ENCODE measurements at places on chromosomes 3 and 15. TPM values are rescaled to one million over a fixed set of nuclear protein-coding genes. Genes with fewer than 3 reads are reported as not detected.

CCNB2 gene
- 127 TPM for total RNA-seq

BSN gene
- not detected for total RNA-seq

ACAN gene
- total RNA-seq = not detected

SLC28A2 gene
- not detected for total RNA-seq

RAB11A gene
- total RNA-seq = 205 TPM

DNA sequence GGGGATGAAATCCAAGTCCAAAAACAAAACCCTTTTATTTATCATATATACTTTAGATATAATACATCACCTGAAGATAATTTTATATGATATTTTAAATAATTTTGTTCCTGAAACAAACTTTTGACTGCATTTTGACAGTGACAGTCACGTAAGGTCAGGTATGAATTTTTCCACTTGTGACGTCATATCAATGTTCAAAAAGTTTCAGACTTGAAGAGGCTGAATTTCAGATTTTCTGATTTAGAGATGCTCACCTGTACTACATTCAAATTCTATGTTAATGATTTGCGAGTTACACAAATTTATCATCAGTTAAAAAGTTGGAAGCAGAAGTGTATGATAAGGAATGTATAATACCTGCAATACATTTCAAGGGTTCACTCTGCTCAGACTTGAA, 136.1 kb upstream of the EPHA6 start:
- H3K27ac ChIP-seq = no peak overlapping the region
- no peaks in the 10 kb centered on the region for H3K36me3 ChIP-seq
- no peak for DNase-seq
- no peaks in the 10 kb centered on the region for H3K27me3 ChIP-seq
- no peaks in the 10 kb centered on the region for H3K4me1 ChIP-seq

DNA sequence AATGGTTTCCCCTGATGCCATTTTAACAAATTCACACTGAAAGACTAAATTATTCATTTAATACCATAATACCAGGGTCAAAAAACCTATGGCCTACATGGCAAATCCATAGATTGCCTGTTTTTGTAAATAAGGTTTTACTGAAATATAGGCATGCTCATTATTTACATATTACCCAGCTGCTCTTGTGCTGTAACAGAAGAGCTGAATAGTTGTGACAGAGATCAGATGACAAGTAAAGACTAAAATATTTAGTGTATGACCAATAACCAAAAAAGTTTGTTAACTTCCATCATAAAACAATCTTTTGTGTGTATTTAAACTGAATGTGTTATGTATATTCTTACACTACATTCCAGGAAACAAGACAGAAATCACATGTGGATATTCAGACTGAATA, 60.2 kb downstream of the DENND4A start:
- DNase-seq = no peak
- H3K4me1 ChIP-seq = no peaks in the 10 kb centered on the region
- no peaks in the 10 kb centered on the region for H3K27me3 ChIP-seq
- no peak overlapping the region for H3K27ac ChIP-seq

DNA sequence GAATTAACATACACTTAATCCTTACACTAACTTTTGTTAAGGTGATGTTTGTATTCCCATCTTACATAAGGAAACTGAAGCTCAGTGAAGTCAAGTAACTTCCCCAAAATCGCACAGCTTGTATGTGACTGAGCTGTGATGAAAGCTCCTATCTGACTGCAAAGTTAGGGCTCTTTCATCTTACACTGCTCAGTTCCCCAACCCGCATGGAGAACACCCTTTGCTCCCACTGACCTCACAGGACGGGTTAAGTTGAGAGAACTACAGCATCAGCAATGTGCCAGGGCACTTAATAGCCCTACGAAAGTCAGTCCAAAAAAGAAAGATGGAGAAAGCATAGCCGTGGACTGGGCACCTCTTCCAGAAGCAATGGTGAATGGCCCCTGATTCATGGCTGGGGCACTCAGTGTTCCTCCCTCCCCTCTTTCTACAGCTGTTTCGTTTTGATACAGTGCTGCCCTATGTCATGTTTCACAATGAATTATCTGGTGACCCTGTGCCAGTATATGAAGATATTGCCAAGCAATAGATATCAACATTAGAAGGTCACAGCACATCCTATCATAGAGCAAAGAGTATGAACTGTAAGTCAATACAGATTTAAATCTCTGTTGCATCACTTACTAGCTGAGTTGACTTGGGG, 38.0 kb downstream of the CADPS start:
- H3K27ac ChIP-seq = no peak overlapping the region
- no peaks in the 10 kb centered on the region for H3K4me1 ChIP-seq
- no peaks in the 10 kb centered on the region for H3K36me3 ChIP-seq
- DNase-seq = no peak
- no peak overlapping the region for H3K4me3 ChIP-seq

All from SJSA1 (cell line).